Amniotic epithelial cell (primary cell): ENCODE measurements at places on chromosomes 3 and 15.

GRCh38 chr3:43154980-43155379 lies 49.1 kb upstream of the POMGNT2 start:
- no peak for DNase-seq

GRCh38 chr3:42412526-42413155 lies 2.2 kb upstream of the LYZL4 start:
- no peak for DNase-seq

DNA sequence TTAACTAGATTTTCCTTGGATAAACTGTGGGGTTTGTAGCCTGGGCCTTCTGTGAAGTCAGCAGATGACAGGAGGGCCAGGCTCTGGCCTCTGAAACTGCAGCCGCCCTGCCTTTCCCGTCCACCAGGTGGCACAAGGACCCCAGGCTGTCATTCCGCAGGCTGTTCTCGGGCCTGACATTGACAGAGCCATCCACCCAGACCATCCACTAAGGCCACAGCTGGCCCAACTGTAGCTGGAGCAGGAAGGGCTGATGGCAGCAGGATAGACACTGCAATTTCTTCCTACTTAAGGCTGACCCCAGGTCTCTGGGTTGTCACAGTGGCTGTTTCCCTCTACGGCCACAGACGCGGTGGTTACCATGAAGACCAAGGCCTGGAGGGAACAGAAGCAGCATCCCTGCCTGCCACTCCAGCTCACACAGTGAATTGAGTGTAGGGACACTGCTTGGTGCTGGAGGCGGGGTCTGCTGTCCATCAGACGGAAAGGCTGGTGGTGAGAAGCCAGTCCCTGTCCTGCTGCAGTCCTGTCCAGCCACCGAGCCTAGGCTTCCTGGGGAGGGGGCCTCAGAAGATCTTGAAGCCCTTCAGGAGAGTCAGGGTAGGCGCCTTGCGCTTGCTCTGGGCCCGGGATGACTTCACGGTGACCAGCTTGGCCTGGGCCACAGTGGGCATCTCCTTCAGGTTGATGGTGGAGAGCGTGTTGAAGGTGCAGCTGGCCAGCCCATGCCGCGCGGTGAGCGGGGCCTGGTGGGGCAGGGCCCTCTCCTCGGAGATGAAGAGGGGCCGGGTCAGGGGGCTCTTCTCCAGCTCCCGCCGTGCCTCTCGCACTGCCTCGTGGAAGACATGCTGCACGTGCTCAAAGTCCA lies 9.4 kb downstream of the SLC51B start:
- DNase-seq: peak; percentile 51

DNA sequence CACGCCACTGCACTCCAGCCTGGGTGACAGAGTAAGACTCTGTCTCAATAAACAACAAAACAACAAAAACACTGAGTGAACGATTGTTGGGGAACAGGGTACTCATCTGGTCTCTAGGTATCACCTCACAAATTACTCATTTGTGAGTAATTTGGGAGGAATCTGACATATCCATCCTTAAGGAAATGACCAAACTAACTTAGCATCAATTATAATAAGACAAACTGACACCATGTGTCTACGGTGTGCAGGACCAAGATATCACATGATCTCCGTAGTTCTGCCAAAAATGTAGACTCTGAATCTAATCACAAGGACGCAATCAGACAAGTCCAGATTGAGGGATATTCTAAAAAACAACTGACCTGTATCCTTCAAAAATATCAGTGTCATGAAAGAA lies 12.0 kb upstream of the DAPK2 start:
- no peak for DNase-seq

DNA sequence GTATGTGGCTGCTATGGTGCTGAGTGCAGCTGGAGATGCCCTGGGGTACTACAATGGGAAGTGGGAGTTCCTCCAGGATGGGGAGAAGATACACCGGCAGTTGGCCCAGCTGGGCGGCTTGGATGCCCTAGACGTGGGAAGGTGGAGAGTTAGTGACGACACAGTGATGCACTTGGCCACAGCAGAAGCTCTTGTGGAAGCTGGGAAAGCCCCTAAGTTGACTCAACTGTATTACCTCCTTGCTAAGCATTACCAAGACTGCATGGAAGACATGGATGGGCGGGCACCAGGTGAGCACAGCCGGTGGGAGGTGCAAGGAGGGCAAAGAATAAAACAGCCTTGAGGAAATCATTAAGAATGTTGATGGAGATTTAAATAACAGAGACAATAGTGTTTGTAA lies 2.9 kb downstream of the ADPRH start:
- no peak for DNase-seq

DNA sequence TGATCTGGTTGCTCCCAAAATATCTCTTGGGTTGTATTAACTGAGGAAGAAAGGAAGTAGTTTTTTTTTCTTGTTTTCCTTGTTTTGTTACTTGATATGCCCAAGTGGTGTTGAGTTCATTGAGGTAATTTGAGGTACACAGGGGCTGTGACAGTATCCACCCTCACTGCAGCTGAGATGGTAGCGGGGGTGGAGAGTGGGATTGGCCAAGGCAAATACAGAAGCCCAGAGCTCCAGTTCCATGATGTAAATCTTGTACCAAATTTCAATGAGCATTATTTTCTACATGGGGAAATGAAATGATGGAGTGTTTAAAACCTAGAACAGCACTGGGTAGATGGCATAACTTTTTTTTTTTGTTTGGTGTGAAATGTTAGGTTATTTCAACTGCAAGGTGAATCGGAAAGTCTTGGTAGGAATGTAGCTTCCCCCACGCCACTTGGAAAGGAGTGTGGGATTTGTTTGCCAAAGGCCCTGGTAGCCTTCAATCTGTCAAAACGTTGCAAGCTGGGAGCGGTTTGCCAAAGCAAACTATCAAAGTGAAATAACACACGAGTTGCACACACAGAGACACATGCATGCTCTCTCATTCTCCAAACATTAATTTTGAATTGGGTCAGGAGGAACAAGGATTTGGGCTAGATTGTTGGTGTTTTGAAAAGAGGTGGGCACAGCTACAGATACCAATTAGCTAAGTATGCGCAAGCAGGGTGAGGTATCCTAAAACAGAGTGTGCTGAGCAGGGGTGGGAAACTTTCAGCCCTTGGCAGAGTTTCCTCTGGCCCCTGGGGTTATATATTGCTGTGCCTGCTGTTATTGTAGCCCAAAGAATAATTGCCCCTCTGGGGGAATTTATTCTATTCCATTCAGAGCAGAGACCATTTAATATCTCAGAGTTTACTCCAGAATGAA lies 34.6 kb downstream of the THSD4 start:
- DNase-seq: no peak

- DNase-seq: peak; percentile 63
Observed at GRCh38 chr3:87225659-87226058, 1.4 kb upstream of the CHMP2B start.

GRCh38 chr15:85504749-85505676 lies 124.6 kb downstream of the AKAP13 start:
- peak; percentile 77 for DNase-seq

- no peak for DNase-seq
Observed at GRCh38 chr3:97464035-97464434, 300.5 kb upstream of the ARL6 start.

DNA sequence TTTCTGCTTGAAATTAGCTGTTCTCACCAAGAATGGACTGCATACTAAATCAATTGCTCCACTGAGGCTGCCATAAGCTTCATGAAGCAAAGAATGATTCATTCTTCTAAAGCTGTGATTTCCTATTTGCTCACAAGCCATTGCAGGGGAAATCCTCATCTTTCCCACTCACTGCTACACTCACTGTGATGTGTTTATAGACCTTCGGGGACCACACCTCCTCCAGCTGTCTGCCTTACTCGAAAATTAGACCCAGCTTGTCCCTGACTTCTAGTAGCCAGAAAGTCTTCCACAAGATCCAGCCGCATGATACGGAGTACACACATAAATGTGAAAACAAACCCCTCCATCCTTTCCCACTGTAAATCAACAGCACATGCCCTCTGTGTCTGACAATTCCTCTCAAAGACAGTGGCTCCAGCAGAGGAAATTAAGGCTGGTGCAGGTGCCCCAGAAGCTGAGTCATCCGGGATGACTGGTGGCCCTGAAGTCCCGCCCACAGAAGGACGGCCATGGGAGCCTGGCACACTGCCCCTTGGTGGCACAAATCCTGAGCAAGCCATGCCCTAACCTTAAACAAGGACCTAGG lies 172.0 kb downstream of the STT3B start:
- DNase-seq: peak; percentile 43

- DNase-seq: no peak
Observed at GRCh38 chr3:191781044-191781443, 320.1 kb downstream of the PYDC2 start.

DNA sequence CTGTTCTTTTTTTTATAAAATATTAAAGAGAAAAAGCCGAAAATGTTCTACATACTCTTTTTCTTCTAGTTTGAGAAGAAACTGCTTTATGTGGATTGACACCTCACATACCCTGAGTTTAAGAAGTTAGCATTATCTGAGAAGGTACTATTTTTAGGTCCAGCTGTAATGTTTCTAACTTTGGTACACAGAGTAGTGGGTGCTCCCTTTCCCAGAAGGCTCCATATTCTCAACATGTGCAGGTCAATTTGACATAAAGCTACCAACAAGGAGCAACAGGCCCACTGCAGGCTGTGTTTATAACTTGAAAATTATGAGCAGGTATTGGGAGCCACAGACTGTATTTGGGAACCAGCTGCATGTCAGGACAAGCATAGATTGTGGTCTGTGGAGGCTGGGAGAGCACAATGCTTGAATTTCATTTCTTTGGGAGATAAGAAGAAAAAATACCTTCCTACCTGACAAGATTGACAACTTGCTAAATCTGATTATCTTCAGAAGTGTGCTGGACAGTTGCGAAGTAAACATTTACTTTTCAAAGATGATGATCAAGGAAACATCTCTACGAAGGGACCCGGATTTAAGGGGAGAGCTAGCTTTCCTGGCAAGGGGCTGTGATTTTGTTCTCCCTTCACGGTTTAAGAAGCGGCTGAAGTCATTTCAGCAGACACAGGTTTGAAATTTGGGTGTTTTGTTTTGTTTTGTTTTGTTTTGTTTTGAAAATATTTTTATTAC lies 57.2 kb downstream of the PPP2R3A start:
- no peak for DNase-seq
